Activated CD4-positive, alpha-beta T cell treated with anti-CD3 and anti-CD28 coated beads, Interleukin-2, amount 50 U/mL, for 1 hour (primary cell): ENCODE measurements at places on chromosomes 12 and 14.

DNA sequence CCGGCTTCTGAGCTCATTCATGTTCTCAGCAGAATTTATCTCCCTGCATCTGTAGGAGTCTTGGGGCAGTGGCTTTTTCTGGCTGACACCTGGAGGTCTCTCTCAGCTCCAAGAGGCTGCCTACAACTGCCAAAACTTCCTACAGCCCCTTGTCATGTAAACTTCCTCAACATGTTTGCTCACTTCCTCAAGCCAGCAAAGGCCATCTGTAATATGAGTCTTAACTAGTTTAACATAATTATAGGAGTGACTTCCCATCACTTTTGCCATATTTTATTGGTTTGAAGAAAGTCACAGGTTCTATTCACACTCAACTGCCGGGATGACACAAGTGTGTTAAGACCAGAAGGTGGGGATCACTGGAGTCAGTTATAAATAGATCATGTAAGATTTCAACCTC, 194.0 kb downstream of the VRK1 start:
- no peak for DNase-seq

GRCh38 chr12:28884904-28885679, 264.0 kb upstream of the FAR2 start:
- no peak for DNase-seq

GRCh38 chr12:88801227-88802095, 221.2 kb upstream of the KITLG start:
- no peak for DNase-seq

DNA sequence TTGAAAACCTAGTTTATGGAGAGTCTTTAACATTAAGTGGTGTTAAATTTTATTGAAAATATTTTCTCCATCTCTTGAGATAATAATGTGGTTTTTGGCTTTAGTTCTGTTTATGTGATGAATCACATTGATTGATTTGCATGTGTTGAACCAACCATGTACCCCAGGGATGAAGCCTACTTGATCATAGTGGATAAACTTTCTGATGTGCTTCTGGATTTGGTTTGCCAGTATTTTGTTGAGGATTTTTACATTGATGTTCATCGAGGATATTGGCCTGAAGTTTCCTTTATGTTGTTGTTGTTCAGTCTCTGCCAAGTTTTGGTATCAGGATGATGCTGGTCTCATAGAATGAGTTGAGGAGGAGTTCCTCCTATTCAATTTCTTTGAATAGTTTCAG, 222.6 kb downstream of the ADAMTS20 start:
- no peak for DNase-seq

DNA sequence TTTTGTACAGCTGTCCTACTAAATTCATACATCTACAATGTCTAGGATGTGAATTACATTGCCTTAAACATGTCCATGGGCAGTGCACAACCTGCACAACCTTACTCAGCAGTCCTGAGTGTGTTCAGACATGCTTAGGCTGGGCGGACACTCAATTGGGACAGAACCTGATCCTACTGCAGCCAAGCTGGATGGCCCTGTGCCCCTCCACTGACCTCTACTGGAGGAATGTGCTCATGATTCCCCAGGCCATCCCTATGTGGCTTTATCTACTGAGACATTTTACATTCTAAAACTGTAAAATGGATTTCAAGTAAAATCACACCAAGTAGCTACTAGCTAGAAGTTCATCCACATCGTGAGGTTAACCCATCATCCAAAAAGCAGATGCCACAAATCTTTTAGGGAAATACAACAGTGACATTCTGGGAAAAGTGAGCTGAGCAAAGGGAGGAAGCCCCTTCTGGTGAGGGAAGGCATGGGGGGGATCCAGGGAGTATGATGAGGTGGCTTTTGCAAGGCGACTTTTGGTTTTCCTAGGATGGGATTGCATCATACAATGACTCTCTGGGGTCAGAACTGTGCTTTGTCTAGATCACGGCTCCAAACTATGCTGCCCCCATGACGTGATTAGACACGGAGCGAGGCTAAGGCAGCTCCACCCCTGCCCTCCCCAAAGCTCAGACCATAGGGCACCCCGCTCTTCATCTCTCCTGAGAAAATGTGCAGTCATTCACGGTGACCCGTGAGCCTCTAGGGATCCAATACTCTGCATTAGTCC, 911.7 kb upstream of the TMEM132C start:
- DNase-seq: no peak

DNA sequence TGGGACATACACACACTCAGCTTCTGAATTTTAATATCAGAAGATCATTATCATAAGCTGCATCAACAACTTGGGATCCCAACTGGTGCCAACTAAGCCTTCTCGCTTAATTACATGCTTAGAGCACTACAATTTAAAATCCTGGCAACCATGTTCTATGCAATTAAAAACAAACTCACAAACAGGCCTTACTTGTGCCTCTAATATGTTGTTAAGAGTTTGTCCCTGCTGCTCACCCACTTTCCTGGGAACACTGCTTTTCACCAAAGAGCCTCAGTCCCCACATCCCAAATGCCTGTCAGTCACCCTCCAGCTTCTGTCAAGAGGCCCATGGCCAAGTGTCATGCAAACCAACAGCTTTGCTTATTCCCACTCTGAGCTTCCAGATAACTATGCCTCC, 69.7 kb downstream of the TTC9 start:
- no peak for DNase-seq

GRCh38 chr12:67917811-67918210, 71.4 kb upstream of the IFNG-AS1 start:
- no peak for DNase-seq

DNA sequence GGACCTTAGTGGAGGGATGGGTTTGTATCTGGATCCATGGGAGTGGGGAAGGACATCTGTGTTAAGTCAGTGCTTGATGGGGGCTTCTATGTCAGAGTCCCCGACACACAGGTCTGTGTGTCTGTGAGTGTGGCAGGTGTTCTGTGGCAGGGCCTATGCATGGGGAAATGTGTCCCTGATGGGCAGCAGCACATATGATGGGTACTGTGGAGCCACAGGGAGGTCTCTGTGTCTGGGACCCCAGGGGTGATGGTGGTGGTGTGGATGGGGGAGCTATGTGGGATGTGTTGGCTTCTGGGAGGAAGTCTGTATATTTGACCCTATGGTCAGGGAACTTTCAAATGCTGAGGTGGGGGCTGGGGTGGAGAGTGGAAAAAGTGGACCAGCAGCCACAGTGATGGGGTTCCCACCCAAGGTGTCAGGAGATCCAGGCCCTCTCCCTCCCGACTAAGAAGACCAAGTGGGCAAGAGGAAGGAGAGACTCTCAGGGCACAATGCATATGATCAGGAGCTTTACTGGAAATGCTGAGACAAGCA, 16.5 kb downstream of the KRT7 start:
- no peak for DNase-seq

DNA sequence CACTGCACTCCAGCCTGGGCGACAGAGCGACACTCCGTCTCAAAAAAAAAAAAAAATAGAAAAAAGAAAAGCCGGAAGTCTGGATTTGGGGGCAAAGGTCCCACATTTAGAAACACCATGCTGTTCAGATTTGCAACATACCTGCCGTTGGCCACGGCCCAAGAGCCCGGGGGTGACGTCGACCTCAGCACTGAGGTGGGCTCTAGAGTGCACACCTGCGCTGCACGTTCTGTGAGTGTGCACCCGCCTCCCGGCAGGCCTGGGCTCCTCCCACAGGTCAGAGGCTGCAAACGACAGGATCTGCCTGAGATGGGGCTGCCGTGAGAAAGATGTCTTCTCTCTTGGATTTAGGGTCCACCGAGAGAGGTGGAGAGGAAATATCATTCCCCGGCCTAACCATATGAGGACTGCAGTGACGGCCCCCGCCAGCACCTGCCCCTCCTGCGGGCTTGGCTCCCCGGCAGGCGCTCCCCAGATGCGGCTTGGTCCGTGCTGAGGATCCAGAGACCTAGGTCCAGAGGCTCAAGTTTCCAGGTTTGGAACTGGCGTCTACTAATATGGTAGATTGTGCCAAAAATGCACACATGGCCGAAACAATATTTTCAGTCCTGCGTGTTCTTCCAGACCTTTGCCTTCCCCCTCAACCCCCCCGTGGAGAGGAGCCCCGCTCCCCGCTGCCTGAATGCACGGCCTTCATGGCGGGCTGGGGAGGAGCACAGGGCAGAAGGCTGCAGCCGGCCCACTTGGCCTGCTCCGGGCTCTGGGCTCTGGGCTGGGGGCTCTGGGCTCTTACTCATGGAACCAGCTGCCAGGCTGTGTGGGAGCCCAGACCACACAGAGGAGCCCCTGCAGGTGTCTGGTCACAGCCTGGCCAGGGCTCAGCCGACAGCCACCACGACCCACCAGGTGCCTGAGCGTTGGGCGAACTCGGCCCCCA, 58.8 kb upstream of the FBRSL1 start:
- DNase-seq: no peak

DNA sequence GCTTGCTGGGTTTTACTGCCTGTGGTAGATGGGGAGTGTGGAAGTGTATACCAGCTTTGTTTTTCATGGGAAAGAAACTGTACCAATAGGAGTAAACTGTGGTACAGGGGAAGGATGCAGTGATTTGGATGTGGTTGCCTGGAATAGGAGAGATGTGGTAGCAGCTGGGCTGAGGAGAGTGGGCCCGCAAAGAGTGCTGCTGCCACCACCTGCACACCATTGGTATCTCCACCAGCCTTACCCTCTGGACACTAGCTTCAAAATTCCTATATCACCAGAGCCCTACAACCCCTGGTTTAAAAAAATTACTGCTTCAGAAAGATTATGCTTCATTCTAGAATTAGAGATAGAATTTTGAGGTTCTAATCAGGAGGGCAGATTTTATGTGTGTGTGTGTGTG, 53.6 kb downstream of the AKAP6 start:
- DNase-seq: no peak

GRCh38 chr12:26874501-26875296, 41.7 kb upstream of the ITPR2 start:
- DNase-seq: no peak

- no peak for DNase-seq
Observed at GRCh38 chr12:125245581-125246557, 180.6 kb downstream of the AACS start.

DNA sequence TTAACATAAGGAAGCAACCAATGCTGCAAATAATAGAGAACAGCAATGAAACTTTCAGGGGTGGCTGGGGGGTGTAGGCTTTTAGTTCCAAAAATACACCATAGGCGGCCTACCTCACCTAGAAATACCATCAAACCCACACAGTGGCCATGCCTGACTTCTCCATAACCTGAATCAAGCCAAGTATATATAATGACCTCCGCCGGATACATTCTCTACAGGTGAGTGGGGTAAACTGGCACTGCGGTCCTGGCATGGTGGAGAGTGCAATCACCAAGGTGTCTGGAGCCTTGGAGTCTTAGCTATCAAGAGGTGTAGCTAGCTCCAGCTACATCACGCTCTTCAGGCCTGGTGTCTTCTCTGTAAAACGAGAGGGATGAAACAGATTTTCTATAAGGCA, 1.2 kb downstream of the ZBTB25 start:
- DNase-seq: peak; percentile 14

GRCh38 chr12:44431647-44432343, 444.3 kb downstream of the NELL2 start:
- no peak for DNase-seq

DNA sequence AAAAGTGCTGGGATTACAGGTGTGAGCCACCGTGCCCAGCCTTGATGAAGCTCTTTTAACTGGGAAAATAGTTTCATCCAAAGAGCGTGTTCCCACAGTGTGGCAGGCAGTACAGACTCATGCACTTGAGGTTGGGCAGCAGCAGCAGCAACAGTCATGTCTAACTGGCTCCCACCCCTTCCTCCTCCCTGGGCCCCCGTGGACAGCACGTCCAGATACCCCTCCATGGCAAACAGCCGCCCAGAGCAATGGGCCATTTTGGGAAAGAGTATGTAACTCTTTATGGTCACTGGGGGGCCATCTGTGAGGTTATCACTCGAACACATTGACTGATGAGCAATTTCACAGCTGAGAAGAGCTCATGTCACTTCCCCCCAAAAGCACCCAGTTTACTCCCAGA, 279.1 kb upstream of the NOS1 start:
- no peak for DNase-seq

- DNase-seq: no peak
Observed at GRCh38 chr12:53949631-53950436, 4.9 kb upstream of the HOXC12 start.

GRCh38 chr12:6539314-6539682, 5.0 kb downstream of the GAPDH start:
- DNase-seq: no peak

DNA sequence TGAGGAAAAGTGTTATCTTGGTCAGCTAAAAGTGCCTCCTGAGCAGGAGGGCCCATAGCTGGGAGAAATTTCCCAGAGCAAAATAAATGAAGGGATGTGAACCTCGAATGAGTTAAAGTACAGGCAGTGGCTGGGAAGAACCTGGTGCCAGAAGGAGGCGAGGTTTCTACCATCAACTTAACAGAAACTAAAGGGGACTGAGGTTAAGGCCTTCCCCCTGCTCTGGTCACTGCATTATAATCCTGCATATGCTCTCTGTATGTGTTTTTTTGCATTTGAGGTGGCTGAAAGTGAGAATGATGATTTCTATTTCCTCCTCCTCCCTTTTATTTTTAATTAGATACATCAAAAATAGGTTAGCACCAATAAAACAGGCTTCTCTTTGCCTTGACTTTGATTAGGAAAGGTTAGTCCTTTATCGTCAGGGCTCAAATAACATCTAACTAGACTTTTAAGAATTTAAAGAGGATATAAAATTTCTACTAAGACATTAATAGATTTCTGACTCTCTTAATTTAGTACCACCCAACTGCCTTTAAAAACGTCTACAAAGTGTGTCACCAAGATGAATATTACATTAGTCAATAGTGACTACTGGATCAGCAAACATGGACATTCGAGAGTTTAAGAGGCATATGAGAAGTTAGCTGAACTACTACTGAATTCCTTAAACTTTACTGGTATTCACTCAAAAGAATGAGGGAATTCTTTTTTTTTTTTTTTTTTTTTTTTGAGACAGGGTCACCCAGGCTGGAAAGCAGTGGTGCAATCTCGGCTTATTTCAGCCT, 49.2 kb downstream of the GALNT4 start:
- no peak for DNase-seq

- DNase-seq: no peak
Observed at GRCh38 chr14:85040046-85040685, 489.8 kb upstream of the FLRT2 start.
